Body of pancreas (tissue), 4 donors: ENCODE measurements at places on chromosomes 4 and X. TPM values are rescaled to one million over a fixed set of nuclear protein-coding genes. Genes with fewer than 3 reads are reported as not detected.

The ART3 gene
- total RNA-seq: 6.5 TPM

The HSFX4 gene
- not detected for total RNA-seq

The C4orf50 gene
- not detected for total RNA-seq

DNA sequence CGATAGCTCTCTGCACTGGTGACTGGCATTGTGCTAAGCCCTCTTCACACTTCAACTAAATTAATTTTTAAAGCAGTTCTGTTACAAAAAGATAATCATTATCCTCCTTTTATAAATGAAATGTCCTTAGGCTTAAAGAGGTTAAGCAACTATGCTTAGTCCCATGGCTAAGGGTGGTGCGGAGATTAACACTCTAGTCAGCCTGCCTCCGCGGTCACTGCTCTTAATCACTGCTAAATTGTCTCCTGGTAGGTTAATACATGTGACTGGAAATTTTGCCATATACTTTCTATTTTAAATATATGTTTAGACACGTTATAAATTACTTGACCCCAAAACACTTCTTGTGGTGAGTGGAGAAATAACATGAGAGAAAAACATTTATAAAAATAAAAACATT, 473.7 kb downstream of the CENPC start:
- no peak for DNase-seq

GRCh38 chrX:154502989-154503388, 12.6 kb upstream of the SLC10A3 start:
- no peak for DNase-seq

GRCh38 chrX:103831803-103832544, at the start of gene RAB9B:
Gene RAB9B (minus strand): TSS chrX:103832257. CDS start chrX:103825784, 6,473 bp downstream.
- peak; percentile 70 for DNase-seq

DNA sequence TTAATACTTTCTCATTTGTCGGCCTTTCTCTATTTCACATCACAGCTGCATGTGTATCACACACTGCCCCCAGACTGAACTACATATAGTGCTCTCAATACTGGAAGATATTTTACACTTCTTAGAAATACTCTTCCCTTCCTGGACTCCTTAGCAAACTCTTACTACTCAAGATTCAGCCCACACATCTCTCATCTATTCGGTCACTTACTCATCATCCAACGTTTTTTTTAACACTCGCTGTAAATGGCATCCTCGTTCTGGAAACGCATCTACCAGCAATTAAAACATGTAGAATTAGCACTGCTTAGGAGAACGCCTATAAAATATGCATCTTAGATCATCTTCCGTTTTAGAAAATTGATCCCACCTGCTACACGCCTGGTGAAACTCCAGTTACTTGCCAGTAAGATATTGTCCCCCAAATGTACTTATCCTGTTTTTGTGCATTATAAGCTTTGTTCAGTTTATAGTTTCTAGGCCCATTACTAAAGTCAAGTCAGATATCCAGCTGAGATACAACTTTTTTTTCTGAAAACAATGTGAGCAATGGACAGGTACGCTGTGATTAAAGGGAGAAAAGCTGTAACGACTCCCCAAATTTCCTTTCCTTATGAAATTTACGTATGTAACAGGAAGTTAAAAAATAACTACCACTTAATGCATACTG, 1.0 kb downstream of the LRP2BP start:
- DNase-seq: no peak

DNA sequence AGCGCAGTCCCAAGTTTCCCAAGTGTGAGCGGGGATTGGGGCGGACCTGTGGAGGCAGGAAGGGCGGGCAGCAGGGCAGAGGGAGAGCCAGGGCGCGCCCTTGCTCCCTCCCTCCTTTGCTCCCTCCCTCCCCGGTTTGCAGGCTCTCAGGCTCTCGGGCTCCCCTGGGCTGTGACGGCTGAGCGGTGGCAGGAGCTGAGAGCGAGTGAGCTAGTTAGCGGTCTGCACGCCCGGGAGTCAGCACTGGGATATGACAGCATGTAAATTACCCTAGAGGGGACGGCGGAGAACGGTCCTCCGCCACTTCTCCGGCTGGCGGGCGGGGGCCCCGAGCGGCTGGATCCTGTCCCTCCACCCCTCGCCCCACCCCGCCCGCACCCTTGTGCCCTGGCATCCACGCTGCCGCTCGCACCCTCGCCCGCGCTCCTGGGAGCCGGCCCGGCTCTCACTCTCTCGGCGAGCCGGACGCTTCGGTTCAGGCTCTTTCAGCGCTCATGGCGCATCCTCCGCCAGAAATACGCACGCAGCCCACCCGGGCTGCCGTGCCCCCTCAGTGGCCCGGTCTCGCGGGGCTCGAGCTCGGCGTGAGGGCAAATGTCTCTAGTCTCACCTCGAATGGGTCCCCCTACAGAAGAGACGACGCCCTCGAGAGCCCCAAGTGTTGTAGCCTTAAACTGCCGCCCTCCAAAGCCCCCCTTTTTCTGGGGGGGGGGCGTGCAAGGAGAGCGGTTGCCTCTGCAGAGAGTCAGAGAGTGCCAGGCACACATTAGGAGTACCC, at the start of gene TSC22D3:
TSS of gene TSC22D3 (minus strand) at position 54 of the 778 bp plus-strand sequence. CDS start 368 bp downstream, outside the sequence.
- DNase-seq: peak; percentile 89

- peak; percentile 10 for DNase-seq
These were observed 178.0 kb downstream of the GASK1B start for GRCh38 chr4:157994863-157995262.

DNA sequence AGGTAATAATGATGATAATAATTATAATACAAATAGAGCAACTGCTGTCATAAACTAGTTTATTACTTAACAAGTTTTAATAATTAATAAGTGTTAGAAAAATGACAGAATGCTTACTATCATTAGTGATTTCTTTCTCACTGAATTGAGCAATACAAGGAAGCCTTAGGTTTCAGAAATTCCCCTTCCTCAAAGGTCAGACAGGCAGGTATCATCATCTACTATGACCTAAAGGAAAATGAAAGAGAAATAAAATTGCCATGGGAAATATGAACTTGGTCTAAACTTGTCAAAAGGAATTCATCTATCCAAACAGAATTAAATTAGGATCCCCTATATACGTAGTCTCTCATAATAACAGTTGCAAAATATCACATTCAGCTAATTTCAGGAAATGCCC, 56.3 kb upstream of the SLC7A11 start:
- DNase-seq: no peak

- peak; percentile 74 for DNase-seq
These were observed 18.1 kb downstream of the CPLX1 start for GRCh38 chr4:807792-808191.

DNA sequence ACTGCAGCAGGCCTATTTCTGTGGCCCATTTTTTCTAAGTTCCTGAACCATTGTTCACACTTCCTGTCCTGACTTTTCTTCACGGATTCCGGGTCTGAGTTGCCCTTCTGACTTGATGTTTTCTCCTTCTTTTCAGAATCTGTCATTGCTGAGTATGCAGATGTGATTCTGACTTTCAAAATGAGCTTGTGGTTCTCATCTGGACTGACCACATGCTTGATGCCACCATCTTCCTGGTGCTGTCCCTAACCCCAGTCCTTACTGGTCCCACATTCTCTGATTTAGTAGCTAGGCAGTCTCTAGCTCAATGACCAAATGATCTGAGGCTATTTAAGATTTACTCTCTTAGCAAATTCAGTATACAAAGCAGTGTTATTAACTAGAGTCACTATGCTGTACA, 822.3 kb upstream of the TENM3 start:
- DNase-seq: no peak
